Thymus (tissue), 14 donors: ENCODE measurements at places on chromosomes 4 and X.

GRCh38 chrX:130793975-130794374 lies 109.0 kb downstream of the ENOX2 start:
- H3K27me3 ChIP-seq = no peaks in the 10 kb centered on the region
- H3K4me3 ChIP-seq = no peak overlapping the region
- no peak for DNase-seq
- H3K4me1 ChIP-seq = no peaks in the 10 kb centered on the region
- no peak overlapping the region for H3K27ac ChIP-seq

GRCh38 chr4:127012549-127012948 lies 620.2 kb upstream of the INTU start:
- no peaks in the 10 kb centered on the region for H3K36me3 ChIP-seq
- no peak overlapping the region for H3K4me3 ChIP-seq
- no peaks in the 10 kb centered on the region for H3K4me1 ChIP-seq
- H3K27me3 ChIP-seq = no peaks in the 10 kb centered on the region
- H3K27ac ChIP-seq = no peak overlapping the region
- DNase-seq = no peak

GRCh38 chr4:6619116-6619465 lies 21.4 kb upstream of the MRFAP1 start:
- H3K4me3 ChIP-seq = no peak overlapping the region
- H3K27me3 ChIP-seq = no peaks in the 10 kb centered on the region
- peaks cover 17% of the 10 kb centered on the region for H3K36me3 ChIP-seq
- DNase-seq = no peak
- no peaks in the 10 kb centered on the region for H3K4me1 ChIP-seq

- DNase-seq = no peak
- H3K27me3 ChIP-seq = no peaks in the 10 kb centered on the region
- H3K27ac ChIP-seq = no peak overlapping the region
- no peak overlapping the region for H3K4me3 ChIP-seq
Observed at GRCh38 chr4:70749313-70749712, 27.5 kb downstream of the RUFY3 start.

GRCh38 chr4:140719686-140720085 lies 36.5 kb downstream of the TBC1D9 start:
- no peaks in the 10 kb centered on the region for H3K27me3 ChIP-seq
- no peak overlapping the region for H3K4me3 ChIP-seq
- H3K4me1 ChIP-seq = no peaks in the 10 kb centered on the region
- no peak for DNase-seq
- no peaks in the 10 kb centered on the region for H3K36me3 ChIP-seq

- no peaks in the 10 kb centered on the region for H3K27me3 ChIP-seq
- H3K4me1 ChIP-seq = no peaks in the 10 kb centered on the region
- H3K4me3 ChIP-seq = no peak overlapping the region
- no peak overlapping the region for H3K27ac ChIP-seq
- no peaks in the 10 kb centered on the region for H3K36me3 ChIP-seq
- no peak for DNase-seq
Observed at GRCh38 chrX:77922787-77923186, 12.3 kb downstream of the ATP7A start.

- peaks cover 13% of the 10 kb centered on the region for H3K4me1 ChIP-seq
- peak overlapping the region; percentile 85 for H3K27ac ChIP-seq
- DNase-seq = peak; percentile 75
Observed at GRCh38 chr4:142645475-142646108, 200.5 kb downstream of the INPP4B start.

- no peak overlapping the region for H3K27ac ChIP-seq
- H3K4me1 ChIP-seq = no peaks in the 10 kb centered on the region
- no peaks in the 10 kb centered on the region for H3K36me3 ChIP-seq
- DNase-seq = no peak
Observed at GRCh38 chrX:6067600-6067999, 161.1 kb downstream of the NLGN4X start.

DNA sequence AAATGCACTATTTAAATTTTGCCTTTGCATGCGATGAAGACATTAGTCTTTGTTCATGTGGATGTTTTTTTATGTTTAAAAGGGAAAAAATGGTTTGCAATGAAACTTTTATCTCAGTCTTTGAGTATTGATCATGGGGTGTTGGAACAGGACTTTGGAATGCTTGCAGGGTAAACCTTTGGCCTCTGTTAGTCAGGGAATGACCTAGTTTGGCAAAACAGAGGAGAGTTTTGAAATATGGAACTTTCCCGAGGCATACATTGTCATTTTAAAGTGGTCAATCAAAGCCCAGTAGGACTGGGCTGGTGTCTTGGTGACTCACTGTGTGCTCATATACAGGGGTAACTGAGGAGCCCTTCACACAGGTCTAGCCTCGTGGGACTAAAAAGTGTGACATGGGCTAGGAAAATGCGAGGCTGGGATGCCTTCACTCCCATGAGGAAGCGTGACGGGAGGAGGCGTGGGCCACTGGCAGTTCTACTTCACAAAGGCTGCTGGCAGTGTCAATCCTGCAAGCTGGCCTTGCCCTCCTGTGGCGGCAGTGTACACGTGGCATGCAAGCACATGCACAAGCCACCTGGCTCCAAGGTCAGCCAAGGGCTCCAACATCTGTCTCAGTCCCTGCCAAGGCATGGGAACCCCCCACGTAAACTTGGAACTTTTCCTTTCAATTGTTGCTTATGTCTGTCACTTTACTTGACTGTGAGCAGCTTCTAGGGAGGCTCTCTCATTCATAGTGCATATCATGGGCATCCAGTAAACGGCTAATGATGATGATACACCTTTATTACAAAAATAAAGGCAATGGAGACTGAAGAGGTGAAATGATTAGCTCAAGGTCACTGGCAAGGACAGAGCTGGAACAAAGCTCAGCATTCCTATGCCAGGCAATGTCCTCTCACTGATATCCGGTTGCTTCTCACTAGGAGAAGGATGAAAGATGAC lies 5.2 kb upstream of the F11 start:
- peaks cover 2% of the 10 kb centered on the region for H3K27me3 ChIP-seq
- H3K4me1 ChIP-seq = no peaks in the 10 kb centered on the region
- H3K4me3 ChIP-seq = no peak overlapping the region
- no peaks in the 10 kb centered on the region for H3K36me3 ChIP-seq
- DNase-seq = no peak

- no peaks in the 10 kb centered on the region for H3K36me3 ChIP-seq
- H3K4me1 ChIP-seq = no peaks in the 10 kb centered on the region
Observed at GRCh38 chr4:172851534-172851933, 317.1 kb upstream of the GALNT7 start.

GRCh38 chrX:11766487-11766886 lies 8.4 kb downstream of the MSL3 start:
- no peaks in the 10 kb centered on the region for H3K27me3 ChIP-seq
- no peak overlapping the region for H3K4me3 ChIP-seq
- no peak overlapping the region for H3K27ac ChIP-seq
- no peaks in the 10 kb centered on the region for H3K4me1 ChIP-seq
- H3K36me3 ChIP-seq = peaks cover 41% of the 10 kb centered on the region

- H3K27ac ChIP-seq = no peak overlapping the region
- H3K27me3 ChIP-seq = no peaks in the 10 kb centered on the region
- no peaks in the 10 kb centered on the region for H3K4me1 ChIP-seq
- H3K36me3 ChIP-seq = no peaks in the 10 kb centered on the region
- no peak overlapping the region for H3K4me3 ChIP-seq
Observed at GRCh38 chr4:119025916-119026661, 109.5 kb upstream of the MYOZ2 start.

GRCh38 chr4:91936311-91936710 lies 367.5 kb upstream of the GRID2 start:
- H3K27me3 ChIP-seq = no peaks in the 10 kb centered on the region
- no peaks in the 10 kb centered on the region for H3K36me3 ChIP-seq
- H3K27ac ChIP-seq = no peak overlapping the region
- no peak overlapping the region for H3K4me3 ChIP-seq
- DNase-seq = no peak
- no peaks in the 10 kb centered on the region for H3K4me1 ChIP-seq

GRCh38 chrX:2445662-2446623 lies 54.8 kb downstream of the DHRSX start:
- DNase-seq = no peak
- no peak overlapping the region for H3K4me3 ChIP-seq
- H3K27ac ChIP-seq = no peak overlapping the region

DNA sequence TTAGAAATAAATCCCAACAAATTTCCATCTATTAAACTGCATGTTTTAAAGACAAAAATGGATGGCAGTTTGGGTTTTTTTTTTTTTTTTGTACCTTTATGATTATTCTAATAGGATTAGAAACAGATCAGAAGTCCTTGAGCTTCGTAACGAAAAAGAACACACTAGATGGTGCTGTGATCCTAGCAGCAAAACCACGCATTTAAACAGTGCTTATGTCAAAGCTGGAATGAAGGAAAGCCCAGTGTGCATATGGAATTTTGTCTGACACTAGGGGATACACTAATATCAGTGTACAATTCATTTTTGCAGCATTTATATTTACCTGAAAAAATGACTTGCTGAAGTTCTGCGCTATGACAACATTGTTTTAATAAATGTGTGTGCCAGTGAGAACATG lies 229.1 kb downstream of the VEGFC start:
- no peaks in the 10 kb centered on the region for H3K27me3 ChIP-seq
- no peak overlapping the region for H3K27ac ChIP-seq
- H3K36me3 ChIP-seq = no peaks in the 10 kb centered on the region
- no peaks in the 10 kb centered on the region for H3K4me1 ChIP-seq
- DNase-seq = no peak
- H3K4me3 ChIP-seq = no peak overlapping the region

GRCh38 chr4:6908432-6909112 lies 1.1 kb upstream of the TBC1D14 start:
- peak overlapping the region; percentile 78 for H3K4me3 ChIP-seq
- no peaks in the 10 kb centered on the region for H3K36me3 ChIP-seq
- no peak overlapping the region for H3K27ac ChIP-seq

DNA sequence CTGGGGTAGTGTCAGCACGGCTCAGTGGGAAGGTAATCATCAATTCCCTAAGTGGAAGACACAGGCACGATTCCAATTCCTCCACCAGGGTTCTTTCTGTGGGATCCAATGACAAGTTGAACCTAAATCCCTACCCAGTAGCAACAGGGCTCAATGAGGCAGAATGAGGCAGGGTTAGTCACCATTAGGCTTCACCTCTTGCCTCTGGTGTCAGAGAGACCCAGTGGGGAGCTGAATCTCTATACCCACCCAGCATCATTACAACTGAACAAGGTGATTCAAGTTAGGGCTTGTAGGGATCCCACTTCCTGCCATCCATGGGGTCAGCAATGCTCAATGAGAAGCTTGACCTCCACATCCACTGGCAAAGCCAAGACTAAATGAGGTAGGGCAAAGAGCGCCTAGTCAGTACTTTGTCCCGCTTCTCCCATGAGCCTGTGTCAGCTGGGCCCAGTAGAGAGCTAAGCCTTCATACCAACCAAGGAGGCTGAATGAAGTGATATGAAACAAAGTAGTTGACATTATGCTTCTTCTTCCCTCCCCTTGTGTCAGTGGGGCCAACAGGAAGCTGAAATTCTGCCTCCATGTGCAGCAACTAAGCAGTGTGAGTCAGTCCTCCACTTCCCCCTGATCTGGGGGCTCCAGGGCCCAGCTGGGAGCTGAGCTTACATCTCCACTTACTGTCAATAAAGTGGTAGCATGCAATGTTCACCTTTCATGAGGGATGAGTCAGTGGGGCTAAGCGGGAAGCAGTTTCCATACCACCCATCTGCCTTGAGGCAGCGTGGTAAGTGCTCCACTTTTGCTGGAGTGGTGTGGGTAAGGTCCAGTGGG lies 36.4 kb upstream of the RBM41 start:
- H3K27me3 ChIP-seq = no peaks in the 10 kb centered on the region
- no peaks in the 10 kb centered on the region for H3K36me3 ChIP-seq

DNA sequence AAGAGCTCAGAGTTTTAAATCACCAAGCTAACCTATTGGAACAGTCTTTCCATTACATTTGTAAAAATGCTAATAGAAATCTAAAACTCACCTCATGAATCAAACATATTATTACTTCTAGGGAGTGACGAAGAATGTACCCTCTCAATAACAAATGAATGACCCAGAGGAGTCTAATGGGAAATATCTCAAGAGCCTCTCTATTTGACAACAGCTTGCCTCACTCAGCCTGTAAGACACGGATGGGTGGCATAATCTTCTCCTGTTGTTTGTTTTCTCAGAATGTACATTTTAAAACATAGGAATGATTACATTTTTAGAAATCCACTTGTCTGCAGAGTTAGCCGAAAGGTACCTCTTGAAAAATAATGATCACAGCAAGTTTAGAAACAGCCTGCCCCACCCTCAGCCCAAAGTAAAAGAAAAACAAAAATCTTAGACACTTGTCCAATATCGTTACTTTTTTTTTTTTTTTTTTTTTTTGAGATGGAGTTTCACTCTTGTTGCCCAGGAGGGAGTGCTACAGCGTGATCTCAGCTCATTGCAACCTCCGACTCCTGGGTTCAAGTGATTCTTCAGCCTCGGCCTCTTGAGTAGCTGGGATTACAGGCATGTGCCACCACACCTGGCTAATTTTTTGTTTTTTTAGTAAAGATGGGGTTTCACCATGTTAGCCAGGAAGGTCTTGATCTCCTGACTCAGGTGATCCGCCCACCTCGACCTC lies 183.6 kb upstream of the FTHL17 start:
- H3K4me3 ChIP-seq = no peak overlapping the region
- no peaks in the 10 kb centered on the region for H3K27me3 ChIP-seq
- no peak overlapping the region for H3K27ac ChIP-seq
- no peak for DNase-seq
- no peaks in the 10 kb centered on the region for H3K36me3 ChIP-seq
- H3K4me1 ChIP-seq = no peaks in the 10 kb centered on the region

GRCh38 chr4:145494666-145495270 lies 13.1 kb downstream of the SMAD1 start:
- no peak for DNase-seq
- peaks cover 5% of the 10 kb centered on the region for H3K4me1 ChIP-seq
- no peaks in the 10 kb centered on the region for H3K27me3 ChIP-seq
- H3K4me3 ChIP-seq = no peak overlapping the region
- peak overlapping the region; percentile 20 for H3K27ac ChIP-seq

DNA sequence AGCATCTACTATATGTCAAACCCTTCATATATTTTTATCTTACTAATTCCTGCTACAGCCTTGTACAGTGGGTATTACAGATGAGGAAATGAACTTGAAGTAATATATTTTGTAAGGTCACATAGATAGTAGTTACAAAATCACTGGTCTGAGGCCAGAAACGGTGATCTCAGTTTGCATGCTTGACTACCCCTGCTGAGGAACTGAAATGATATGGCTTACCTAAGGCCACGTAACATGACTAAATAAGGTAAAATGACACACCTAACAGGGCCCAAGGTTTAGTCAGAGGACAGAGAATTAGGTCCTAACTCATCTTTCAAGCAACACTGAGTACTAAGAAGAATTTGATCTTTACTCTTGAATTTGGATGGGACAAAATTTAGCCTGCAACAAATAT lies 1.5 kb upstream of the COMMD8 start:
- no peaks in the 10 kb centered on the region for H3K27me3 ChIP-seq
- H3K27ac ChIP-seq = no peak overlapping the region
- no peak overlapping the region for H3K4me3 ChIP-seq
- H3K4me1 ChIP-seq = peaks cover 7% of the 10 kb centered on the region
- DNase-seq = no peak
